ENCODE measurements at places on chromosomes 7 and 10. TPM values are rescaled to one million over a fixed set of nuclear protein-coding genes. Genes with fewer than 3 reads are reported as not detected.

DNA sequence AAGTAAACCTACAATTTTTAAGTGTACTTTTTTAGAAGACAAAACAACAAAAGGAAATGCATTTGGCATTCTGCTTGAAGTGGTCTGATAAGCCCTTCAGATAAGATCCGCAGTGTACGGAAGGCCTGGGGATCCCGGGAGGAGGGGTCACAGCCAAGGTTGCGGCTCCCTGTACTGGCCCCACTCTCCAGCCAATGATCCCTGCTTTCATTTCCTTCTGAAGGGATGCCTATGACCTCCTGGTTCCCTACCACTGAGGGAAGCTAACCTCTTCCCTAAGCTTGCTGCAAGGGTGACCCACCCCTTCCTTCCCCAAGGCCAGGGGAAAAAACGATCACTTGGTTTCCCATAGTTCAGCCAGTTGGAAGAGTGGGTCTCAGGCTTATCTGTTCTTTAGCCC, 5.3 kb downstream of the DENND2A start:
- DNase-seq = no peak

- peak; percentile 63 for DNase-seq
These were observed 462 bp downstream of the KIAA1549 start for GRCh38 chr7:138980563-138981291.

DNA sequence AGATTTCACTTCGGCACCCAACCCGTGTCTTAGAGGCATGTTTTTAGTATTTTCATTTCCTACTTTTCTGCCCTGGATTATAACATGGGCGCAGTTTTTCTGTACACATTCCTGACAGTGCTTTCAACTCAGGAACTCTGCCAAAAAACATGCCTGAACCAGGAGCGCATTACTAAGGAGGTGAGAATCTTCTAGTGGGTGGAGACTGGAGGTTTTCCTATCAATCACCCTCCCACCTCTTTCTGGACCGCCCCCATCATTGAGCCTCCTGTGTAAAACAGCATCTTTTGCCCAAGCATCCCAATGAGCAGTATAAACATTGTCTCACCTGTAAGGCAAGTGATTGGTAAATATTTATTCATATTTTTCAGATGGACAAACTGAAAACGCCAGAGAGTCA, 53.2 kb downstream of the STK17A start:
- no peak for DNase-seq

GRCh38 chr7:149241696-149242095, 2.2 kb downstream of the ZNF212 start:
- no peak for DNase-seq

Gene MSRB2
- total RNA-seq = 115 TPM

Gene WNT2
- 0.24 TPM for total RNA-seq

Gene CLRN3
- total RNA-seq = not detected
